ENCODE measurements at places on chromosomes 12 and 14.

- DNase-seq, result no peak
Observed at GRCh38 chr12:128771681-128772080, 52.1 kb downstream of the SLC15A4 start.

DNA sequence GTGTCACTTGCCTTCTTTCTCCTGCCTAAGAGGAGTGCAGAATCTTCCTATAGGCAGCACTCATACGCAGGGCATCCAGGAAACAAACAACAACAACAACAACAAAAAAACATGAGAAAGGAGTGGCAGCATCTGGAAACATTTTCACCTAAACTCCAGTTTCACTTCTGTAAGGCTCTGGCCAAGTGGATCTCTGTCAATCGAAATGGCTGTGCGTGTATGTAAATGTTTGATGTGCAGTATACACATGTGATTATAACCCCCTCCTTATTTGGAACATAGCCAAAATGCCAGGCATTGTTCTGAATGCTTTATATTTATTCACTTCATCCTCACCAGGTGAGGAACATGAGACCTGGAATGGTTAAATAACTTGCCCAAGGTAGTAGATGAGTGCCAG, 76.8 kb downstream of the COX16 start:
- no peak for DNase-seq

DNA sequence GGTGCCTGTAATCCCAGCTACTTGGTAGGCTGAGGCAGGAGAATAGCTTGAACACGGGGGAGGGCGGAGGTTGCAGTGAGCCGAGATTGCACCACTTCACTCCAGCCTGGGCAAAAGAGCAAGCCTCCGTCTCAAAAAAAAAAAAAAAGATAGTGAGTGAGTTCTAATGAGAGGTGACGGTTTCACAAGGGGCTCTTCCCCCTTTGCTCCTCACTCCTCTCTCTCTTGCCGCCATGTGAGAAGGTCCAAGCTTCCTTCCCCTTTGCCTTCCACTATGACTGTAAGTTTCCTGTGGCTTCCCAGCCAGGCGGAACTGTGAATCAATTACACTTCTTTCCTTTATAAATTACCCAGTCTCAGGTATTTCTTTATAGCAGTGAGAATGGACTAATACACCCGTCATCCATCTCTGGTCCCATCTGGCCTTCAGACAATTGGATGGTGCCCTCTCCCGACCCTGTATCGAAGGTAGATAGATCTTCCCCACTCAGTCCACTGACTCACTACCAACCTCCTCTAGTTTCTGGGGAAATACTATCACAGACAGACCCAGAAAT, 27.0 kb upstream of the RCOR1 start:
- DNase-seq, result no peak

DNA sequence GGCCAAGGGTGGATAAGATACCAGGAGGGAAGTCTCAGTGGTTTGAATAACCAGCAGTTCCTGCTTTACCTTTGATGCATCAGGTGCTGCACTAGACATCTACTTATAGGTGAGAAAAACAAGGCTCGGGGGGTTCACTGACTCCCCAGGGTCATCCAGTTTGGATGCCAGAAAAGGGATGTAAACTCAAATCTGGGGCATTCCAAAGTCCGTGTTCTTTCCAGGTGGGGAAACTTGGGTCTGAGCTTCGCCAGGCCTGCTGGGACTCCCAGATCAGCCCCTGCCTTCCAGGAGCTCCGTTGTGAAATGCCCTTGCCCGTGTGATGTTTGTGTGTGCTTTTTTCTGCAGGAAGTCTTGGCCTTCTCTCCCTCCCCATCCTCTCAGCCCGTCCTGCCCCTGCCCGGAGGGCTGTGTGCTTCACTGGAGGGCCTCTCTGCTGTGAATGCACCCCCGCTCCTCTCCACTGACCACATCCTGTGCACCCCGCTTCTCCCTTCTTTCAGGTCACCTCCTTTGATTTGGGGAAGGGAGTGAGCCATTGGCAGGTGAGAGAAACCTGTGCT, 42.1 kb downstream of the TSPAN9 start:
- DNase-seq, result no peak

DNA sequence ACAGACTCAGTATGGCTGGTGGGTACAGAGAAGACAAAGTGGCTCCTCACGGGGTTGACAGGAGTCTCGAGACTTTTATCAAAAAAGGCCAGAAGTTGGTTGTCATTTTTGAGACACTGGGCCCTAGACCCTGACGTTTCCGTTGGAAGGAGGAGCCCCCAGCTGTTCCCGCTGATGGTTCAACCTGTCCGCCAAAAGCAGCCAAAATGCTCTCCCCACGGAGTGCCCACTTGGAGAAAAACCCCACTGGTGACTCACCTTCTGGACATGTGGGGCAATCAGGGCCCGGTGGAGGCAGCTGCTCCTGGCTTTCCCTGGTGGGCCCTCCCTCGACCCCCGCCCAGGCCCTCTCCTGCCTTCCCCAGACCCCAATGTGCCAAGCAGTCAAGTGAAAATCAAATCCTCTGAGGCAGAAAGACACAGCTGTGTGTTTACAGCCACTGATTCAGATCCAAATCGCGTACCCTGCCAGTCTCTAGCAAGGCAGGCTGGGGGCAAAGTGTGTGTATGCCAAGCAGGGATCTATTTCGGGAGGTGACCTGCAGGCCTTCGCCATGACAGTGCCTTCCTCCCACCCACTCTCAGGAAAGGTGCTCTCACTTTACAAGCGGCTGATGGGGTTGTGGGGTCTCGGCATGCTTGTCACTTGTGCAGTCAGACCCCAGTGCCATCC, 347.4 kb downstream of the DPF3 start:
- no peak for DNase-seq

GRCh38 chr14:90700933-90701776, 115.1 kb downstream of the TTC7B start:
- DNase-seq, result no peak

- no peak for DNase-seq
Observed at GRCh38 chr12:114711689-114712152, 27.7 kb upstream of the TBX3 start.

- DNase-seq, result no peak
Observed at GRCh38 chr14:32480337-32480736, 151.2 kb downstream of the AKAP6 start.

GRCh38 chr14:103401223-103402214, 16.3 kb downstream of the MARK3 start:
- no peak for DNase-seq

- DNase-seq, result no peak
Observed at GRCh38 chr14:26636561-26636960, 38.7 kb upstream of the NOVA1 start.

GRCh38 chr12:66279123-66279712, 23.1 kb upstream of the HELB start:
- DNase-seq, result no peak
